Activated CD4-positive, alpha-beta T cell treated with anti-CD3 and anti-CD28 coated beads, Interleukin-2, amount 10 ng/mL, durations not matched to agents 7 days and 5 days (primary cell): ENCODE measurements at places on chromosomes 6 and 20. TPM values are rescaled to one million over a fixed set of nuclear protein-coding genes. Genes with fewer than 3 reads are reported as not detected.

GRCh38 chr20:23065266-23066201 is 16.1 kb upstream of the THBD start:
- H3K27me3 ChIP-seq, result peaks cover 17% of the 10 kb centered on the region
- no peak for DNase-seq
- H3K4me1 ChIP-seq, result no peaks in the 10 kb centered on the region
- no peaks in the 10 kb centered on the region for H3K36me3 ChIP-seq
- H3K27ac ChIP-seq, result no peak overlapping the region
- no peak overlapping the region for H3K4me3 ChIP-seq

GRCh38 chr6:143014764-143015163 is 45.9 kb upstream of the AIG1 start:
- DNase-seq, result no peak
- H3K27ac ChIP-seq, result no peak overlapping the region
- H3K4me1 ChIP-seq, result no peaks in the 10 kb centered on the region
- H3K27me3 ChIP-seq, result peaks cover 2% of the 10 kb centered on the region

GRCh38 chr6:160035693-160036330 is 66.9 kb downstream of the IGF2R start:
- no peak for DNase-seq
- H3K27me3 ChIP-seq, result no peaks in the 10 kb centered on the region
- H3K4me1 ChIP-seq, result peaks cover 30% of the 10 kb centered on the region
- no peak overlapping the region for H3K4me3 ChIP-seq
- H3K36me3 ChIP-seq, result peaks cover 62% of the 10 kb centered on the region

DNA sequence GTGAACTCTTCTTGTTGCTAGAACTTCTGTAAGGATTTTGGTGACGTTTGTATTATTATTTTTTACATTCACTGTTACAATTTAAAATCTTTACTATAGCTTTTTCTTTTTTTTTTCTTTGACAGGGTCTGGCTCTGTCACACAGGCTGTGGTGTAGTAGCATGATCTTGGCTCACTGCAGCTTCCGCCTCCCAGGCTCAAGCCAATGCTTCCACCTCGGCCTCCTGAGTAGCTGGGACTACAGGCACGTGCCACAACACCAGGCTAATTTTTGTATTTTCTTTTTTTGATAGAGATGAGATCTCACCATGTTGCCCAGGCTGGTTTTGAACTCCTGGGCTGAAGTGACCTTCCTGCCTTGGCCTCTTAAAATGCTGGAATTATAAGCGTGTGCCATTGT is 21.2 kb downstream of the HECA start:
- H3K27ac ChIP-seq, result no peak overlapping the region
- DNase-seq, result no peak
- H3K4me3 ChIP-seq, result no peak overlapping the region

DNA sequence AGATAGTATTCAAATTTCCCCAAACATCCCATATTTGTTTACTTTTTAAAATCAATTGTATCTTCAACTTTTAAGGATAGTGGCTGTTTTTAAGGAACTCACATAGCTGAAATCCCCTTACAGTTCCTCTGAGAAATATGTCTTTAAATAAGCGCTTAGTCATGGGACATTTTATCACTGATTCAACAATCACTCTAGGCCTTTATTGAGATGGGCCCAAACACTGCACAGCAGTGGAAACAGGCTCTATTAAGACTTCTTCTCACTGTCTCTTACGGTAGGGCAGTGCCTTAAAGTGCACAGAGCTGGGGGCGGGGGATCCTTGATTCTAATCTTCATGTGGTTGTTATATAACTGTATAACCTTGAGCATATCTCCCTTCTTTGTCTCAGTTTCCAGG is 59.8 kb upstream of the RREB1 start:
- no peak overlapping the region for H3K4me3 ChIP-seq
- H3K27me3 ChIP-seq, result peaks cover 47% of the 10 kb centered on the region
- no peak for DNase-seq
- no peaks in the 10 kb centered on the region for H3K36me3 ChIP-seq
- H3K27ac ChIP-seq, result no peak overlapping the region
- peaks cover 6% of the 10 kb centered on the region for H3K4me1 ChIP-seq

DNA sequence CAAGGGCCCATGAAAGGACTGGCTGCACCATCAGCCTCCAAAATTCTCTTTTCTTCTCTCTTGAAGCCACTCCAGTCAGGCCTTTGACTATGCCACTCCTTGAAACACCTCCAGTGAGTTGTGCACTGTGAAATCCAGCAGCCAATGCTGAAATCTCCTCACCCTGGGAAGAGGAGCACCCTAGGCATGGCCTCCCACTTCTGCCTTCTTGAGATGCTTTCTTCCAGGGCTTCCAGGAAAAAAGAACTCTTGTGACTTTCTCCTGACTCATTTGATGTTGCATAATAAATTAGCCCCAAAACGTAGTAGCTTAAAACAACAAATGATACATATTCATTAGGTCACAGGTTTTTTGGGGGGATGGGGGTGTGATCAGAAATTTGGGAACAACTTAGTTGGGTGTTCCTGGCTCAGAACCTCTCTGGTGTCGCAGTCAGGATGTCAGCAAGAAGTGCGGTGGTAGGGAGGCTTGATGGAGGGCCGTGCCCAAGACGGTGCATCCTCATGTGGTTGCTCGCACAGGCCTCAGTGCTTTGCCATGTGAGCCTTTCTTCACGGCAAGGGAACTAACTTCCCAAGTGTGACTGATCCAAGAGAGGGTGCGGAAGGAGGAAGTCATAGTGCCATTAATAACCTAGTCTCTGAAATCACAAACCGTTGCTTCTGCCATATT is 12.1 kb downstream of the NCR2 start:
- no peak for DNase-seq
- peaks cover 43% of the 10 kb centered on the region for H3K4me1 ChIP-seq
- peaks cover 14% of the 10 kb centered on the region for H3K36me3 ChIP-seq
- peak overlapping the region; percentile 2 for H3K27ac ChIP-seq
- H3K27me3 ChIP-seq, result peaks cover 25% of the 10 kb centered on the region

DNA sequence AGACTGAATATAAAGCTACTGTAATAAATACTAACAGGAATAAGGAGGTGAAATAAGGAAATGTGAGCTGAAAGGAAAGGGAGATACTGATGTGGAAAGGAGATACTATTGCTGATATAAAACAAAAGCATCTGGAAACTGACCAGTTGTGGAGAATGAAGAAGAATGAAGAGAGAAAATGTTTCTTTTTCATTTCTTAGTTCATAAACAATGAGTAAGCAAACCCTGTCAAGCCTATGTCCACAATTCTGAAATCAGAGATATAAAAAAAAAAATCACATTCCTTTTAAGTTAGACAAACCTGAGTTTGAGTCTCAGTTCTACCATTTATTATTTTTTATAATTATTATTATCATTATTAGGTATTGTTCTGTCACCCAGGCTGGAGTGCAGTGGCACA is 121.6 kb upstream of the GJE1 start:
- H3K36me3 ChIP-seq, result no peaks in the 10 kb centered on the region
- no peak overlapping the region for H3K27ac ChIP-seq
- peaks cover 3% of the 10 kb centered on the region for H3K4me1 ChIP-seq
- H3K27me3 ChIP-seq, result peaks cover 7% of the 10 kb centered on the region

- no peaks in the 10 kb centered on the region for H3K4me1 ChIP-seq
- no peak overlapping the region for H3K27ac ChIP-seq
- H3K4me3 ChIP-seq, result no peak overlapping the region
- H3K36me3 ChIP-seq, result no peaks in the 10 kb centered on the region
These were observed 34.6 kb upstream of the EPHA7 start for GRCh38 chr6:93453956-93454355.

DNA sequence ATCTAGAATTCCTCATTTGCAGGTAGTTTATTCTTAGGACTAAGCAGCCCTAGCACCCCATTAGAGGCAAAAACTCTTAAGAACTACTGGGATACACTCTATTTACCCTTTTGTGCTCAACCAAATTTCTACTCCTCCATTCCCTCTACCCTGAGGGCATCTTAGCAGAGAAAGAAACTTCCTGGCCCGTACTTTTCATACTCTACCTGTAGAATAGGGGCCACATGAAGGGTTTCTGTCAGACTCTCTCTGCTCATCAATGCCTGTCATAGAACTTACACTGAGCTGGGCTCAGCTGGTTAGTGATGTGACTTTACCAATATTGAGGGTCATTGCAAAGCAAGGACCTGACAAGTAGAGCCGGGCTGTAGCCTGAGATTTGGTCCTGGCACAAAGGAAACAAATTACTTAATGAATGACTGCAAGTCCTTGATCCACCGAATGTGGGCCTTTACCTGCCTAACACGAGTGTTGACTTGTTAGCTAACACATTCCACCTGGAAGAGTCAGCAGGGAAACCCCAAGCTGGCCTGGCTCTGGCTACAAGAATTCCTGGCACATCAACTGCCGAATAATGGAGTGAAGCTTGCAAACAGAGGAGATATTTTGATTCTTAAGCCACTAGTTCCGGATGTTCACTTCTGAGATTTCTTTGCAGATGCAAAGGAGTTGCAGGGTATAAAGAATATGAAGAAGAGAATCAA is 280.5 kb upstream of the JAG1 start:
- no peak overlapping the region for H3K4me3 ChIP-seq
- no peak for DNase-seq
- no peaks in the 10 kb centered on the region for H3K36me3 ChIP-seq
- no peaks in the 10 kb centered on the region for H3K4me1 ChIP-seq

DNA sequence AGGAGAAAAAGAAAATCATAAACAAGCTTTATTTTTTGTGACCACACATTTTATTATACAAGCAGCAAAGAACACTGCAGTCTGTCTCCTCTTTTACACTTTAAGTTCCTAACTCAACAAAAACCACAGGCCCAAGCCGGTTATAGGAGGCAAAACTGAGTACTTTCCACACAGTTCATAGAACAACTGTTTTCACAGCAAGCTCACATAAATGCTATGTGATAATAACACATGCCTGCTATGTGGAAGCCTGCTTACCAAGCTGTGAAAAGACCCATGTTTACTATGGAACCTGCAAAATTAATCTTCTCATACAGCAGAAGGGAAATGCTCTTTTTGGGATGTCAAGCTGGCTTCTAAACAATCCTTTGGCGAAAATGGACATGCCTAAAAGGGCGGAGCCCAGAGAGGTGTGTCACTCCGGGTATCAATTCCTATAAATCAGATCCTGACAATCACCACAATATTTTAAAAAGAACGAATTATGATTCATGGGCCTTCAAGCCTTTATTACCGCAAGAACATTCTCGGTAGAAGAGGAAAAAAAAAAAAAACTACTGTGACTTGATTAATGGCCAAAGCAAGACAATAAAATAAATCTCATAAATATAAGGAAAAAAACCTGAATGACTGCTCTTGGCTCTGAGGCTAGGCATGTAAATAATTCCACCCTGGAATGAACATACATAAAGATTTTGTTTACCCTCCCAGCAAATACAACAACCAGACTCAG is 2.6 kb downstream of the TRERF1 start:
- DNase-seq, result no peak
- peaks cover 46% of the 10 kb centered on the region for H3K36me3 ChIP-seq
- H3K4me1 ChIP-seq, result peaks cover 63% of the 10 kb centered on the region
- peak overlapping the region; percentile 92 for H3K4me3 ChIP-seq
- H3K27me3 ChIP-seq, result peaks cover 6% of the 10 kb centered on the region

GRCh38 chr6:162178266-162178665 is 549.3 kb downstream of the PRKN start:
- no peak for DNase-seq
- peaks cover 9% of the 10 kb centered on the region for H3K4me1 ChIP-seq
- H3K27me3 ChIP-seq, result no peaks in the 10 kb centered on the region
- H3K36me3 ChIP-seq, result no peaks in the 10 kb centered on the region

DNA sequence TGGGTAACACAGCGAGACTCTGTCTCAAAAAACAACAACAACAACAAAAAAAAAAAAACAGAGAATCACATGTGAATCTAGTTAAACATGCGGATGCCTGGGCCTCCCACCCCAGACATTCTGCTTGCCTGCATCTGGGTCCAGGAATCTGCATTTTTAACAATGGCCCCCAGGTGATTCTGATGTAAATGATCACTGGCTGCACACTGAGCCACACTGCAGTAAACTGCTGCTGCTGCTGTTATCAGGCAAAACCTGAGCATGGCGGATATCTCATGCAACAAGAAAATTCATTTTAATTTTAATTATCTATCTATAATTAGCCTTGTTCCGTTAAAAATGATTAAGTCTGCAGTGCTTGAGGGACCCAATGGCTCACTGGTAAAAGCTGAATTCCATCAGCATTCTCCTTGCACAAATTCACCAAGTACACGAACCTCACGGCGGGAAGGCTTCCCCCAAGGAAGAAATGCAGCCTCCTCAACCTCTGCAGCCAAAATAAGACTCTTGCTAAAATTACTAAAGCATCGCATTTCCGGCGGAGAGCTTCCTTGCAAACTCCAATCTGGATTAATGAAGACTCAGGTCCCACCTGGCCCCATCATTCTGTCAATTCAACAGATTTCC is 81.6 kb upstream of the SNX9 start:
- H3K27me3 ChIP-seq, result peaks cover 23% of the 10 kb centered on the region
- H3K4me3 ChIP-seq, result no peak overlapping the region
- no peak for DNase-seq
- H3K36me3 ChIP-seq, result peaks cover 7% of the 10 kb centered on the region

DNA sequence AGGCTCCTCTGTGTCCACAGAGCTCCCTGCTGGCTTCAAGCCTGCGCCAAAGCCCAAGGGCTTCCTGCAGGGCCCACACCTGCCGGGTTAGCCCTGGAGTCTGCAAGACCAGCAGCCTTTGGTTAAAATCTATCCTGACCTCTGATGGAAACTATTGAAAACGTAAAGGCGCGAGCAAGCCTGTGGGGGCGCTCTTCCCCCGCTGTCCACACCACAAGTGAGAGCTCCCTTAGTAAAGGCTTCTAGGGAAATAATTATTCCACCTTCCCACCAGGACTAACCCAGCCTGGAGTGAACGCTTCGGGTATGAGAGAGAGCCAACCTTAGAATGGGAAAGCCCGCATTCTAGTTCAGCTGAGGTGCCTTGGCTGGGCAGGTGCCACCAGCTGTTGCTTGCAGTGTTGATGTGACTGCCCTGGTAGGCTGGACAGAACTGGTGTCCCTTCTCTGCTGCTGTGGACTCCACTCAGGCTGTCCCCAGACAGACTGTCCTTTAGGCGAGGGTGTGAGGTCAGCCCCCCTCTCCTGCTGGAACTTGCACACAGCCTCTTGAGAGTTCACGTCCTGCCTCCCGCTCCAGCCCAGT is 68.7 kb downstream of the SYTL3 start:
- no peaks in the 10 kb centered on the region for H3K27me3 ChIP-seq
- peaks cover 55% of the 10 kb centered on the region for H3K36me3 ChIP-seq
- DNase-seq, result no peak
- H3K4me1 ChIP-seq, result peaks cover 73% of the 10 kb centered on the region
- peak overlapping the region; percentile 93 for H3K27ac ChIP-seq

DNA sequence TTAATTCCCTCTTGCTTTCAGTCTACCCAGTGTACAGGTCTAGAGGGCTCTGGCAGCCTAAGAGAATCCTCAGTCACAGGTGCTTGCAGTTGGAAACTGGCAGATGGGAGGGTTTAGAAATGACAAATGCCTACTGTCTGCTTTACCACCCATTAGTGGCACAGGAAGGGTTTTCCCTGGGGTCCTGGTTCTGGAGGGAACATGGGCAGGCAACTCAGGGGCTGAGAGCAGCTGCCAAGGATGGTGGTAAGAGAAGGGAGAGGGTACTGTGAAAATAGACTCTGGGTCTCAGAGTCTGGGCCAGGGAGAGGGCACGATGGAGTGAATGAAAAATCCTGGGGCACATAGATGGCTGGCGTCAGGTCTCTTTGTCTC is 103.5 kb downstream of the TCP11 start:
- no peaks in the 10 kb centered on the region for H3K36me3 ChIP-seq
- H3K4me1 ChIP-seq, result peaks cover 3% of the 10 kb centered on the region
- no peak overlapping the region for H3K27ac ChIP-seq
- H3K27me3 ChIP-seq, result no peaks in the 10 kb centered on the region
- H3K4me3 ChIP-seq, result no peak overlapping the region

GRCh38 chr6:15522427-15522826 is 140.4 kb downstream of the DTNBP1 start:
- no peak overlapping the region for H3K4me3 ChIP-seq
- no peak overlapping the region for H3K27ac ChIP-seq
- DNase-seq, result no peak
- H3K4me1 ChIP-seq, result peaks cover 19% of the 10 kb centered on the region

Gene KIF13A
- total RNA-seq, result not detected

Gene MYCT1
- total RNA-seq, result not detected

Gene DCDC2
- total RNA-seq, result not detected

Gene CSE1L
- 98.4 TPM for total RNA-seq

Gene PPIL4
- 17.6 TPM for total RNA-seq

Gene EDN3
- 0.10 TPM for total RNA-seq
